ENCODE measurements at places on chromosomes 5 and 9. TPM values are rescaled to one million over a fixed set of nuclear protein-coding genes. Genes with fewer than 3 reads are reported as not detected.

Gene FOXE1
- total RNA-seq = not detected

Gene SH3RF2
- total RNA-seq = 6.7 TPM

Gene CAMK4
- 2.9 TPM for total RNA-seq

Gene EDIL3
- 48.1 TPM for total RNA-seq

Gene ADGRV1
- total RNA-seq = 0.18 TPM

Gene C5orf63
- 4.0 TPM for total RNA-seq

Gene FAM151B
- total RNA-seq = 6.8 TPM

Gene PTGR1
- 88.4 TPM for total RNA-seq

Gene RELL2
- total RNA-seq = 6.6 TPM

Gene SLC25A2
- total RNA-seq = 0.72 TPM

Gene GARIN3
- total RNA-seq = not detected

Gene RACK1
- 4,931 TPM for total RNA-seq

Gene KIAA0825
- total RNA-seq = 12.2 TPM

Measured in fibroblast of the aortic adventitia (primary cell).